ENCODE measurements at places on chromosomes 11 and 22. TPM values are rescaled to one million over a fixed set of nuclear protein-coding genes. Genes with fewer than 3 reads are reported as not detected.

Gene KCNJ11
- total RNA-seq: 6.3 TPM

GRCh38 chr11:2453436-2453835 is 8.6 kb downstream of the KCNQ1 start:
- DNase-seq: no peak

Gene MYO7A
- 3.6 TPM for total RNA-seq

DNA sequence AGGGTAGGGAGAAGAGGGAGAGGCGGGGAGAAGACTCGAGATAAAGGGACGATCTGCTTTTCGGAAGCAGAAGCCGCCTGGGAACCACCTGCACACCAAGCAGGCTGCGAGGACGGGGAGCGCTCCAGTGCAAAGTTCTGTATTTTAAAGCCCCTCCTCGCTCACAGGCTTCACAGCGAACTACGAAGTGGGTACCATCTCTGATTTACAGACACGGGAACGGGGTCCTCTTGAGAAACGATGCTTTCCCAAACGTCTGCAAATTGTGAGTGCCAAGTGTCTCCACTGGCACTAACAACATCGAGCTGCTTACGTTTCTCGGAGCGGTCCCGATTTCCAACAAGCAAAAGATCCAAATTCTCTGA is 700 bp upstream of the STX3 start:
- DNase-seq: no peak

Gene BARX2
- total RNA-seq: not detected

DNA sequence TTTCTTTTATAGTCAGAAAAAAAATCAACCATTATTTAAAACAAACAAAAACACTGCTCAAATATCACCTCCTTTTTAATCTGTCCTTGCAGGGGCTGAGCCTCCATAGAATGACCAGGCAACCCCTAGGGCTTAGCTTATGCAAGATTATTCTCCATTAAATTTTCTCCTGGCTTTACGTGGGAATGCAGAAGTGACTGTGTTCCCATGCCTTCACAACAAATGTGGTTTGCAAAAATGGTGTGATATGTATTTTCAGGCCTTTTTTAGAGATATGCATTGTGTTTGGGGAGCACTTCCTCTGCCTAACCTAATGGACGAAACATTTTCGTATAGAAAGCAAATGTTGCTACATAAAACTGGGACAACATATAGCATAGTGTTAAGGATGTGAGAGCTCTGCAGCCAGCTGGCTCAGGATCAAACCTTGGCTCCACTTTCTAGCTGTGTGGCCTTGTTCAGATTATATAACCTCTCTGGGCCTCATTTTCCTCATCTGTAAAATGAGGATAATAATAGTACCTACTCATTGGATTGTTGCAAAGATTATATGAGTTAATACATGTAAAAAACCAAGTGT is 82.6 kb downstream of the PARVA start:
- no peak for DNase-seq

DNA sequence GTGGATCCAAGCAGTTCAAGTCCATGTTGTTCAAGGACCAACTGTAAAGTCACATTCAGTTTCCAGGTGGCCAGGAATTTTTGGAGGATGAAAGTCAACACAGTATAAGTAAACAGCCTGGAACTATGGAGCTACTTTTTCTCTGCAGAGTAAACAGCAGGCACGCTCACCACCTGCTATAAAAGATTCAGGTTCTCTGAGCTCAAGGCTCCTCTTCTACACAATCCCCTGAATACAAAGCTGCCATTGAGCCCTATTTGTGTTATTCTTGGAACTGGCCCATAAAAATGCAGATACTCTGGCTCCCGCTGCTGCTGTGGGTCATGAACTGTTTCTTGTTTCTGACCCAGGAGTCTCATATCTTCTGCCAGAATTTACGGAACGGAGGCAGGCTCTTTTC is 56.9 kb upstream of the PRR5 start:
- DNase-seq: no peak

GRCh38 chr11:39412117-39412516 is 2047.3 kb downstream of the LRRC4C start:
- no peak for DNase-seq

DNA sequence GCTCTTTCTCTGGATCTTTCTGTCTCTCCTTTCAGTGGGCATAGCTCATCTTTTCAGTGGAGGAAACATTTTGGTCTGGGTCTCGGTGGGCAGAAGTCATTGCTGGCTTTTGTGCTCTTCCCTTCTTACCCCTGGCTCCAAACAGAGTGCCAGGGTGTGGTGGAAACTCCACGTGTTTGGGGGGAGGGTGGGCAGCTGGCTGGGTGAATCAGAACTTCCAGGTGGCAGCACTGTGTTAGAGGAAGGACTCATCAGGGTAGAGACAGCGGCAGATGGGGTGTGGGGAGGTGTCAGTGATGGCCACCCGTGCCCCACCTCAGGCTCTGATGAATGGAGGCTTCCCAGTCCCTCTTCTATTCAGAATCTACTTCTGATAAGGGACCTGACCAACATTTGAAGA is 114.0 kb downstream of the GRIK4 start:
- DNase-seq: no peak

DNA sequence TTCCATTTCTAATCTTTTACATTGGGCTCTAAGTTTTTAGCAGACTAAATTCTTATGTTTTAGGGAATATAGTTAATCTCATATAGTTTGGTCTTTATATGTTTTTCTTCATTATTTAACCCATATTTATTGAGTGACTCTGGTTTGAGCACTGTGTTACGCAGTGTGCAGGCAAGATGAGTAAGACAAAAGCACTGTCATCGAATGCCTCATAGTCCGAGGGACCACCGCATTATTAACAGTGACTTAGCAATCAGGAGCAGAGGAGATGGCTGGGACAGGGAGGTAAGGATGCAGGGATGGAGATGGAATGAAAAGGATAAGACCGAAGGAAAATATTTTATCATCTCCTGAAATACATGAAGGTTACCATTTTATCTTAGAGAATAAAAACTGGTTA is 65.2 kb upstream of the CTSC start:
- DNase-seq: no peak

GRCh38 chr11:129308241-129308865 is 67.3 kb upstream of the BARX2 start:
- DNase-seq: no peak

- DNase-seq: no peak
Observed at GRCh38 chr22:48018346-48018745, 1255.9 kb downstream of the TBC1D22A start.

GRCh38 chr22:19879992-19880785 is 25.5 kb upstream of the GNB1L start:
- DNase-seq: peak; percentile 58

DNA sequence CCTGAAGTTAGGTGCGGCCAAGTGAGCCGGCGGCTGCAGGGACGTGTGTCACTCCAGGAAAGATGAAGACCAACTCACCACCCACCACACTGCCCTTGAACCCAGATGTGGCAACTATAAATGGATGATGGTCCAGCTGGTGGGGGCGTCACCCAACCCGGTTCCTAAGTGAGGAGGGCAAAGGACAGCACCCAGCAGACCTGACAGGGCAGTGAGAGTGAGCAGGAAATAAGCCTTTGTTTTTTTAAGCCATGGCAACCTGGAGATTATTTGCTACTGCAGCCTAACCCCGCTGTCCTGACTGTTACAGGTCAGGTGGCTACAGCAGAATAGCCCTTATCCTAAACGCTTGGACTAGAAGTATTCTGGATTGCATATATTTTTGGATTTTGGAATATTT is 228.9 kb downstream of the CTTN start:
- no peak for DNase-seq

DNA sequence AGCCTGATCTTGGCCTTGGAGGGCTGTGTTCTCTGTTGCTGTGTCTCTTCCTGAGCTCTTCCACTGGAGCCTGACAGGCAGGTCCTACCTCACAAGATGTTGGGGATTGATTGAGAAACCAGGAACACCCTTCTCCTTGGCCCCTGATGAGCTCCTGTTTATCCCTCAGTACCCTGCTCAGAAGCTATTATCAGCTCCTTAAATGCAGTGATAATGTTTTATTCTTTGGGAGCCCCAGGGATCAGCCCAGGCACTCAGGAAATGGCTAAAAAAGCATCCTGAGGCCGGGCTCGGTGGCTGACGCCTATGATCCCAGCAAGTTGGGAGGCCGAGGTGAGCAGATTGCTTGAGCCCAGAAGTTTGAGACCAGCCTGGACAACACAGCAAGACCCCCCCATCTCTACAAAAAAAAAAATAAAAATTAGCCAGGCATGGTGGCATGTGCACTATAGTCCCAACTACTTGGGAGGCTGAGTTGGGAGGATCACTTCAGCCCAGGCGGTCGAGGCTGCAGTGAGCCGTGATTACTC is 4.9 kb upstream of the PHLDA2 start:
- DNase-seq: no peak

GRCh38 chr22:35478633-35479107 is 62.0 kb upstream of the RASD2 start:
- DNase-seq: no peak

Gene ARHGAP20
- 6.6 TPM for total RNA-seq

Gene ANO1
- 16.8 TPM for total RNA-seq

GRCh38 chr22:29359469-29359868 is 28.9 kb downstream of the AP1B1 start:
- DNase-seq: no peak

GRCh38 chr11:64314805-64315561 is 2.4 kb downstream of the TRMT112 start:
- no peak for DNase-seq

DNA sequence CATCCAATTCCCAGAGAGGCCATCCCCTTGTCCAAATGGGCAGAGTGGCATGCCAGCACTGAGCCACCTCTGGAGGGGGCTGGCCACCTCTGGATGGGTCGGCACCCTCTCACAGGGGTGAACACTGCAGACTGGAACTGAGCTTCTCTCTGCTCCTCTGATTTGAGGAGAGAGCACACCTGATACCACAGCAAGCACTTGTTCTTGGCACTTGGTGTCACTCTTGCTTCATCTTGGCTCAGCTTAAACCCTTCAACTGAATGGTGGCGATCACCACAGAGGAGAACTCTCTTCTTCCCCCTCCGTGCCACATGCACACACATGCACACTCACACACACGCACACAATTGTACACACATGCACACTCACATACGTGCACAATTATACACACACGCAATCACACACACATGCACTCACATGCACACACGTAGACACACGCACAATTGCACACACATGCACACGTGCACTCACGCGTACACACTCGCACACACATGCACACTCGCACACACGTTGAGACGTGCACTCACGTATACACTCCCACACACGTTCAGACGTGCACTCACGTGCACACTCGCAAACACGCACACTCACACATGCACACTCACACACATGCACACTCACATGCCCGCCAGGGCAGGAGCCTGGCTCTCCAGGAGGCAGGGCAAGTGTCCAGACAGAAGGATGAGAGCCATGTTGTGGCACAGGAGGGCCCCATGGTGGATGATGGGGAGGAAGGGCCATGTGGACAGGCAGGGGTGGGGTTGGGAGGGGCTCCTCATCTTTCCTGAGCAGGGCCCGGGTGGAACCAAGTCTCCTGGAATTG is 23.4 kb downstream of the OVOL1 start:
- DNase-seq: no peak

DNA sequence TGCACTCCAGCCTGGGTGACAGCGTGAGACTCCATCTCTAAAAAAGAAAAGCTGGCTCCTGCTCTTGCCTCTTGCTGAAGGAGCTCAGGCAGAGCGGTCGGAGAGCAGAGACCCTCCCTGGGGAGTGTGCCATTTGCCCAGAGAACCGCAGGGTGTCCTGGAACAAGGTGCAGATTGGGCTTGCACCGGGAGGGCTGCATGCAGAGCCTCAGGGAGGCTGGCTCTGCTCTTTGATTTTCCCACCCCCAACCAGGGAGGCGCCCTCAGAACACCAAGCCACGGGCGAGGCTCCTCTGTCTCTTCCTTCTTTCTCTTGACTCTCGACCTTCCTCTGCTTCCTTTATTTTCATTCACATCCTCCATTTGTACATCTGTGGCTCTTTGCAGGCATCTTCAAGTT is 889.1 kb downstream of the OPCML start:
- DNase-seq: no peak

All from upper lobe of right lung (tissue), 1 donor.